Activated T-cell treated with anti-CD3 and anti-CD28 coated beads, Interleukin-2, amount 50 U/mL, for 24 hours (primary cell): ENCODE measurements at places on chromosomes 1 and 21.

DNA sequence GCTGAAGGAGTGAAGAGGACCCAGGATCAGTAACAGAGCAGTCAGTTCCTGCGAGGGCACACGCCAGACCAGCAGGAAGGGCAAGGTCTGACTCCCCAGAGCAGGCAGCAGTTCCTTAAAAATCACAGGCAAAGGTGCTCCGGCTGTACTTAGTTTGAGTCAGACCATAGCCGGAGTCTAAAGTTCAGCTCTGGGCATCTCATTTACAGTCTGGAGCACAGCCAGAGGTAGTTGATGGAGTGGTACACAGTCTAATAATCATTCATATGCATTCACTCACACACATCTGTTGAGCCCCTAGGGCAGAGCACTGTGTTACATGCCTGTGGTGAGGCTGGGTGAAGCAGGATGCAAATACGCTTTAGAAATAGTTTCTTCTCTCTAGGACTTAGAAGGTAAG lies 7.3 kb upstream of the AMIGO1 start:
- no peak for DNase-seq

DNA sequence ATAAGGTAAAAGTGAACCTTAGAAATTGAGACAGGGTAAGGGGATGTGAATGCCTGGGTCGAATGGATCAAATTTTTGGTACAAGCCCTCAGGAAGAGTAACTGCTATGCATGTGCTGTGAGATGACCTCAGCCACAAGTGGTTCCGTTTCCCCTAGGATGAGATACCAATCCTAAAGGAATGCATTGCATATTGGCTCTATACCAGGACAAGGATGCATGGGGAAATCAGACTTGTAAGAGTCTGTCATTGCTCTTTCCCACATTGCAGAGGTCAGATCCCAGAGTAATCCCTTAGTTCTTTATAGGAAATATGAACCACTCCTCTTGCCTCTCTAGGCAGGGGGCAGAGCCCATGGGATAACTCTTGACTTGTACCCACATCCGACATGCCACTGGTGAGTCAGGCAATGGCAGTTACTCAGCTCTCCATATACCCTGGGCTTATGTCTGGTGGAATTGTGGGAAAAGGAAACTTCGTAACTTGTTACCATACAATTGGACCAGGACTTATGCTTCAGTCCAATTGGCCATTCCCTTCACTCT lies 428.3 kb upstream of the ZRANB2 start:
- no peak for DNase-seq

- DNase-seq = no peak
Observed at GRCh38 chr1:172699695-172700227, 40.9 kb downstream of the FASLG start.

DNA sequence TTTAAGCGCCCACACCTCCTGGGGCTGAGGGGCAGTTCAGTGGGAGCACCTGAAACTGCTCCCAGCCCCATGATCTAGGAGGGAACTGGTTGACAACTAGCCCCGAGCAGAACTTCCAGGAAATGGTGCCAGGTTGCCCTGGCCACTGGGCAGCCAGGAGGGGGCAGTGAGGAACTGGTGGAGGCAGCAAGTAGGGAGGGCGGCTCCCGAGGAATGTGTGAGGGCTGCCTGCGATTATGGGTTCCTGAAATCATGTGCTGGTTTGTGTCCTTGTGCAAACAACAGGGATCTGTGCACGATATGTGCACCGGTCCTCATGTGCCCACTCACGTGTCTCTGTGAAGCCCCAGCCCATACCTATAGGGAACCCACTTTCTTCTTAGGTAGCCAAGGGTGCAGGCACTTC lies 9.9 kb downstream of the GPR3 start:
- DNase-seq = no peak

DNA sequence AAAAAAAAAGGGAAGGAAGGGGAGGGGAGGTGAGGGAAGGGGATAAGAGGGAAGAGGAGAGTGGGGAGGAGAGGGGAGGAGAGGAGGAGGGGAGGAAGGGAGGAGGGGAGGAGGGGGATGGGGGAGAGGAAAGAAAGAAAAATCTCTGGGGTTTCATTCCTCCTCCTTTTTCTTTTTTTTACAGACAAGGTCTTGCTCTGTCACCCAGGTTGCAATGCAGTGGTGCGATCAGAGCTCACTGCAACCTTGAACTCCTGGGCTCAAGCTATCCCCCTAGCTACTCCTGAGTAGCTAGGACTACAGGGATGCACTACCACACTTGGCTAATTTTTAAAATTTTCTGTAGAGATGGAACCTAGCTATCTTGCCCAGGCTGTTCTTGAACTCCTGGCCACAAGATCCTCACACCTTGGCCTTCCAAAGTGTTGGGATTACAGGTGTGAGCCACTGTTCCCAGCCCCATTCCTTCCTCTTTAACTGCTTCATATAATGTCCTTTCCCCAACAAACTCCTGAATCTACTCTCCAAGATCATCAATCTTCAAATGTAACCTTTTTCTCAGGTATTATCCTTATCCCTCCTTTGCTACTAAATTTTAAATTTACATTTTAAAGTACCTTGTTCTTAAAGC lies 23.2 kb downstream of the GON4L start:
- no peak for DNase-seq

GRCh38 chr1:240152611-240153297 lies 61.1 kb downstream of the FMN2 start:
- DNase-seq = no peak
